ENCODE measurements at places on chromosomes 4 and X. TPM values are rescaled to one million over a fixed set of nuclear protein-coding genes. Genes with fewer than 3 reads are reported as not detected.

Gene DIPK2B
- not detected for total RNA-seq

Gene NSG1
- not detected for total RNA-seq

Gene GAB3
- 4.3 TPM for total RNA-seq

Gene PAGE1
- total RNA-seq, result not detected

Gene SLC6A14
- total RNA-seq, result not detected

Gene WNK3
- total RNA-seq, result 0.05 TPM

Gene CLDN22
- total RNA-seq, result not detected

Gene NOP14
- 104 TPM for total RNA-seq

Gene FGG
- total RNA-seq, result not detected

Gene SLIT2
- total RNA-seq, result 0.02 TPM

Gene FRG2
- not detected for total RNA-seq

Gene CCDC110
- total RNA-seq, result not detected

Gene ZNF595
- total RNA-seq, result 5.0 TPM

Gene ARHGAP36
- total RNA-seq, result not detected

Gene UGT2B10
- not detected for total RNA-seq

Gene POU4F2
- total RNA-seq, result not detected

Gene SAP30
- 37.4 TPM for total RNA-seq

Gene TMEM255A
- not detected for total RNA-seq

Gene PPARGC1A
- not detected for total RNA-seq

All from activated T-helper 2 cell treated with anti-CD3 and anti-CD28 coated beads, Interferon-gamma antibody, Interleukin-2, Interleukin-4, amounts not matched to agents 10 μg/mL and 5 μg/mL and 100 μg/mL, durations not matched to agents 14 hours and 24 hours and 36 hours (primary cell).